ENCODE measurements at places on chromosomes 1 and 21. TPM values are rescaled to one million over a fixed set of nuclear protein-coding genes. Genes with fewer than 3 reads are reported as not detected.

BATF3 gene
- total RNA-seq: 0.42 TPM

ACKR1 gene
- total RNA-seq: not detected

HAO2 gene
- total RNA-seq: not detected

TMEM200B gene
- 5.6 TPM for total RNA-seq

ASPM gene
- total RNA-seq: 3.9 TPM

NIT1 gene
- total RNA-seq: 19.1 TPM

TNNI3K gene
- total RNA-seq: not detected
